ENCODE measurements at places on chromosomes 4 and X. TPM values are rescaled to one million over a fixed set of nuclear protein-coding genes. Genes with fewer than 3 reads are reported as not detected.
A peak's percentile ranks its signal among the peaks of the same experiment; 100 is the strongest.

DNA sequence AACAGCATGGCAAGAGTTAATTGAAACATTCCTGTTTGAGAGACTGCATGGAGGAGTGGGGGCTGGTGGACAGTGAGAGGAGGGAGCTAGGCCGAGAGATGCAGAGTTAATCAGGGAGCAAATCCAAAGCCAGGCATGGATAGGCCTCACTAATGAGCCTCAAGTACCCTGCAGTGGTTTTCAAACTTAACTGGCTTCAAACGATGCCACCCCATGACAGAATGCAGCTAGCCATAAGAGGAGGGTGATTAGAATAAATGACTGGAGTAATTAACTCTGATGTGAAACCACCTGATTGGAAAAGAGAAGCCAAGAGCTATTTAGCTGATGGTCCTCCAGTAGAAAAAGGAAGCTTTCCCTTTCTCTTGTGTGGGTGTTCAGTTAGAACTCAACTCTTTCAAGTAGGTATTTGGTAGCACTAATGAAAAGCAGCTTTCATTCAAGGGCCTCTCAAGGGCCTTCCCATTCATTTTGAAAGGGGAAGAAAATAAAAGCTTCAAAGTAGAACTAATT is 215.4 kb upstream of the MAB21L2 start:
- DNase-seq = no peak

GRCh38 chrX:9882669-9883446 is 84.3 kb upstream of the CLDN34 start:
- DNase-seq = no peak

- no peak for DNase-seq
These were observed 49.1 kb downstream of the GALNT7 start for GRCh38 chr4:173217727-173218126.

Gene MAGEE2
- polyA plus RNA-seq = not detected

DNA sequence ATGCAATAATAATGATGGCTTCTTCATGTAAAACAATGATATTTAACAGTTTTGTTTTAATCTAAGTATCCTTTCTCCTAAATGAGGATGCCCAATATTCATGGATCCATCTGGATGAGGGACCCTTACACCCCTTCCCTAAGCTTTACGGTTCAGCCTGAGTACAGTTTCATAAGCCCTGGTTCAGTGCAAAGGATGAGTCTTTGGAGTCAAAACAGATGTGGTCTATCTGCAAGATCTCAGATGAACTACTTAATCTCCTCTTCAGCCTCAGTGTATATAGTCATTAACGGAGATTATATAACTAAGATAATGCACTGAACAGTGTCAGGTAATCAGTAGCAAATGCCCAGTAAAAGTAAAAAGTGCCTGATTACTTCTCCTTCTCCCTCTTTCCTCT is 22.1 kb downstream of the ANXA5 start:
- no peak for DNase-seq

Gene IL1RAPL1
- polyA plus RNA-seq = 0.01 TPM

DNA sequence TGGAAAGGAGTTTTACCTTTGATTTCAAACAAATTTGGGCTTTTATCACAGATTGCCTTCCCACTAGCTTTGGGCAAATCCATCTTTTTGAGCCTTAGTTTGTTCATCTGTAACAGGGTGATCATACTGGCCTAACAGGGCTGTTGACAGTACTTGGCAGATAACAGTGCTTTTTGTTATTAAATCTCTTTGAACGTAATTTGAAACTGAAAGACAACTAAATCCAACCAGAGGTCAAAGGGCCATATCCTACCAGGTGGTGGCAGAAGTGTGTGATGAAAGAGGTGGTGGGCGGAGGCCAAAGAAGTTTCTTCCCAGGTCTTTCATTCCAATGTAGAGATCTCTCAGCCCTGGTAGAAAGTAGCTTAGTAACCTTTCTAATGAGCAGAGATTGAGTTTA is 35.2 kb upstream of the TADA2B start:
- DNase-seq = no peak

- DNase-seq = no peak
These were observed 23.3 kb downstream of the TLR8 start for GRCh38 chrX:12929701-12930100.

DNA sequence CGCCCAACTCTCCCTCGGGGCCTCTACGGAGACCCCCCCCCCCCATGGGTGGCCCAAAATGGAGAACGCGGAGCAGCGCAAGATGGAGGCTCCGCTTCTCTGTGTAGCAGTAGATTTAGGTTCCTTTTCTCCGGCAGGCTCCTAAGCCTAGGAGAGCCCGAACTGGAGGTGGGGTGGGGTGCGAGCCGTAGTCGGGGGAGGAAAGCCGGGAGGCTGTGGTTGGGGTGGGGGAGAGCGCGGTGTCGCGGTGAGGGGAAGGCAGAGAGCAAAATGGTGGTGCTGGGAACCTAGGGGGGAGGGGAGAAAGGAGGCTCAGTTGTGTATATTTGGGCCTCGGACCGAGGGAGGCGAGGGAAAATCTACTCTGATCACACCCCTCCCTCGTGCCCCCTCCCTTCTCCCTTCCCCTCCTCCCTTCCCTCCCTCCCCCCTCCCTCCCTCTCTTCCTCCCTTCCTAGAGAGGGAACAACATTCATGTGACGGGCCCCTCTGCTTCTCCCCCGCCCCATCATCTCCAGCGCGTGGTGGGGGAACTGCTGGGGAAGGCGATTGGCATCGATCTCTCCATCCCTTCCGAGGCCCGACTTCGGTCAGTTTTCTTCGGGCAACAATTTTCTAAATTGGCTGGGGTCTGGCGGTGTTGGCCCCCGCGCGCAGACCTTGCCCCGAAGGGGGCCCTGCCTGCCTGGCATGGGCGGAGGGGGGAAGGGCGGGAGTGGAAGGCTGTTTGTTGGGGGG is at the start of gene STAG2:
TSS of gene STAG2 (plus strand) at position 439 of the 738 bp plus-strand sequence. CDS start 60,922 bp downstream, outside the sequence.
- DNase-seq = peak; percentile 50

GRCh38 chr4:105933083-105933482 is 37.8 kb downstream of the NPNT start:
- no peak for DNase-seq

- DNase-seq = no peak
These were observed 279.7 kb downstream of the CAMK2D start for GRCh38 chr4:113481820-113482219.

Gene NPNT
- 0.70 TPM for polyA plus RNA-seq

Gene S100P
- polyA plus RNA-seq = not detected

- peak; percentile 65 for DNase-seq
These were observed 3.1 kb upstream of the FGB start for GRCh38 chr4:154559494-154560418.
